ENCODE measurements at places on chromosomes 5 and 9. TPM values are rescaled to one million over a fixed set of nuclear protein-coding genes. Genes with fewer than 3 reads are reported as not detected.

DMRT3 gene
- not detected for total RNA-seq

DDX4 gene
- not detected for total RNA-seq

- no peak for DNase-seq
Measured at GRCh38 chr9:105969636-105970035, 275.3 kb downstream of the TMEM38B start.

DNA sequence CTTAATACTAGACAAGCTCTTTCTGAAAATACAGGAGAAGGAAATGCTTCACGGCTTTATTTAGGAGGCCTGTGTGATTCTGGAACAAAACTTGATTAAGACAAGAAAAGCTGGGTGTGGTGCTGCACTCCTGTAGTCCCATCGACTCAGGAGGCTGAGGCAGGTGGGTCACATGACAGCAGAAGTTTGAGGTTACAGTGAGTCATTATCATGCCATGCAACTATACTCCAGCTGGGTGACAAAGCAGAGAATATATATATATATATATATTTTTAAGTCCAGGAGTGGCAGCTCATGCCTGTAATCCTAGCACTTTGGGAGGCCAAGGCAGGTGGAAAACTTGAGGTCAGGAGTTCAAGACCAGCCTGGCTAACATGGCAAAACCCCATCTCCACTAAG lies 33.1 kb upstream of the SPIN1 start:
- peak; percentile 20 for DNase-seq

STK32A gene
- total RNA-seq = not detected

GRCh38 chr9:133522073-133522910 lies 2.5 kb downstream of the MYMK start:
- DNase-seq = no peak

C5 gene
- 4.0 TPM for total RNA-seq

- DNase-seq = peak; percentile 10
Measured at GRCh38 chr9:85425153-85425611, 316.6 kb downstream of the AGTPBP1 start.

DNA sequence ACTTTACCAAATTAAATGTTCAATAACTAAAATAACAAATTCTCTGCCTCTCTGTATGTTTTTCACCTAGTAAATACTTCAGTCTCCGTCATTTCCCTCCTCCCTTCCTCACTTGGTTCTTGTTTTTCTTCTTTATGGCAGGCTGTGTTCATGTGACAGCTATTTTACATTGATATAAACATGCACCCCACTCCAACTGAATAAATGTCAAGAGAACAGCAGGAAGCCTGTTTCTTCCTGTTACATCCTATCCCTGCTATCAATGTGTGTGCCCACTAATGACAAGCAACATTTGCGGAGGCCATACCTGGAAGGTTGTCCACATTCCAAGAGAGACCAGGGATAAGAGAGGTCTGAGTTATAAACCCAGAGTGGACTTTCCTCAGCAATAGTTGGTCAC lies 145.2 kb upstream of the MAST4 start:
- no peak for DNase-seq

DNA sequence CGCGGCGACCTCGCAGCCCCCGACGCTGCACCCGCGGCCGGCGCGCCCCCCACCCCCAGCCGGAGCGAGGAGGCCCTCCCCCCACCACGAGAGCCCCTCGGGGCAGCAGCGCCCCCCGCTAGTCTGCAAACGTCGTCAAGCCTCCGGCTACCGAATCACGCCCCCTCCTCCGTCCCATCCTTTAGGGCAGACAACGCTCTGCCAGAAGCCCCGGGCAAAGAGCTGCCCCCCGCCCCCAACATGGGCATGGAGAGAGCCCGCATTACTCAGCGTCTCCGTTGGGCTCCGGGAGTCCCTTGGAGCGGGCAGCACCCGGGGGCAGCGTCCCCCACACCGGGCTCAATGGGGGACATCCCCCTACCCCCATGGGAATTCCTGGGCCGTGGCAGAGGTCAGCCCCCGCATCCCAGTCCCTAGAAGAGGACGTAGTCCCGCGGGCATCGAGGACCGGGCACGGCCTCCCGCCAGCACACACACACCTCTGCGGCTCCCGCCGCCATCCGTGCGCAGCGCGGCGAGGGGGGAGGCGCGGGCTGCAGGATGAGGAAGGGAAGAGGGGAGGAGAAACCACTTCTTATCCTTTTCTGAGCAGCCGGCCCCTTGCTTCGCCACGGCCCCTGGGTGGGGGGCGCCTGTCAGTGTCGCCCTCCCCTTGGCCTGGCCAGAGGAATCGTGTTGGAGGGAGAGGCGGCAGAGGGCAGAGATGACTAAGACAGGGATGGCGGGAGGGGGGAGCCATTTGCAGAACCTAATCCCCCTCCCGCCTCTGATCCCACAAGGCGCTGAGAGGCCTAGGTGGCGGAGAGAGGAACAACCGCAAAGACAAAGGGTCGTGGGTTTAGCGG lies 750 bp downstream of the DNM1 start:
- peak; percentile 21 for DNase-seq

BARHL1 gene
- total RNA-seq = not detected

DNA sequence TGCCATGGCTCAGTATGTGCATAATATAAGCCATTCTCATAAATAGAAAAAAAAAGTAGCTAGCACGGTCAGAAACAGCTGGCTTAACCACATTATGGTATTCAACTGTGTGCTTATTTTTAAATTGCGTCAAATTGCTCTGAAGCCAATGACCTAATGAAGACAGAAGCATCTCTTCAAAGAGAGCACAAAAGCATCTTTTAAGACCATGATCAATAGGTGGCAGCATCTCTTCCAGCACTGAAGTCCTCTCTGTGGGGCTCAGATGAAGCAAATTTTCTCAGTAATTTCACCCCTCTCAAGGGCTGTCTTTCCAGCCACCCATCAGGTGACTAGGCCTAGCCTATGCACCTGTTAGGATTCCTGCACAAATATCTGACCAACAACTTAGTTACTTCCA lies 251.4 kb downstream of the GLIS3 start:
- peak; percentile 84 for DNase-seq

GRCh38 chr5:102796498-102796897 lies 41.4 kb downstream of the PAM start:
- DNase-seq = no peak

DNA sequence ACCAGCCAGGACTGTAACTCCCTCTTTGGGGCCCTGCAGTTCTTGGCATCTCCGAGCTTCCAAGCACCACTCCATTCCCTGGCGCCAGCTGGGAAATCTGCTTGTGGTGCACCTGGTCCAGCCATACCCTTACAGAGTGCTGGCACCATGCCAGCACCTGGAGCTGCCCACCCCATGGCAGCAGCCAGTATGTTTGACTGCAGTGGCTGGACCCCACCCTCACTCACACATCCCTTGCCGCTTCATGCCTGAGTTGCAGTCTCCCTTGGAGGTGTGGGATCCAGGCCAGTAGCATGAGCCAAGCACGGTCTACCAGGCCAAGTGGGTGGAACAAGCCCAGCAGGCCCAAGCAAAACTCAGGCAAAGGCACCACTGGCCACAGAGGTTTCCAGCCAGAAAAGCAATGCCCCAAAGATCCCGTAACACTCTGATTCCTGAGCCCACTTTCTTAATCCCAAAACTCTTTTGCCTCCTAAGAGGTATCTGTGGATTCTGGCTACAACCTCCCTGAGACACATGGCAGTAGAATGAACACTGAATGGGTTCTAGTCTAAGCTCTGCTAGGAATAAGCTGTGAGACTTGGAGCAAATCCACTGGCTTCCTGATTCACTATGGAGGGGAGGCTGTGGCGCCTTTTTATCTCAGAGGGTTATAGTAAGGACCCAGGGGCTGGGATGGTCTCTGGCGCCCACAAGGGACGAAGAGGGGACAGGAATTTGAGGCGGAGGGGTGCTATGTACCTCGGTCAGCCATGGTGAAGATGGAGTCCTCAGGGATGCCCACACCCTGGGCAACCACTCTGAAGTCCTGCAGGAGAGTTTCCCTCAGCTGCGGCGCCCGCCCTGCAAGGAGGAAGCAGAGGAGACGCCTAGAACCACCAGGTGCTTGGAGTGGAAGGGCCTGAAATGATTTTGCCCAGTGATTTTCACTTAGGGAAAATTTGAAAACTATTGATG lies 5.6 kb downstream of the AMBP start:
- no peak for DNase-seq

DNA sequence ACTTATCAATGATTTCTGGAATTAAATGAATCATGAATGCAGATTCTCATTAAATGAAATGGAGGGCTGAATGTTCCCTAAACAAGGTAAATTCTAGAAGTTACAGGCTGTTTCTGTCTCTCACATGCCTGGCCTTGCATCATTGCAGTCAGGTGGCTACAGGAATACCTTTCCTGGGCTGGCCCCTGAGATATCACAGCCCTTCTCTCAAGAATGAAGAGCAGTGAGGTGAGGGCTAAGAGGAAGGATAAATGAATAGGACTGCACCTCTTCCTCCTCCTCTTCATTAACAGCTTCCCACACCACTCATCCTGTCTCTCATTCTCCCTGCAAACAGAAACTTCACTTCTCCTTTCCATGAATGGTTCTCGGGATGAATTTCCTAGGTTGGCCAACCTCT lies 22.5 kb downstream of the ARHGEF28 start:
- no peak for DNase-seq

OTP gene
- total RNA-seq = not detected

DNA sequence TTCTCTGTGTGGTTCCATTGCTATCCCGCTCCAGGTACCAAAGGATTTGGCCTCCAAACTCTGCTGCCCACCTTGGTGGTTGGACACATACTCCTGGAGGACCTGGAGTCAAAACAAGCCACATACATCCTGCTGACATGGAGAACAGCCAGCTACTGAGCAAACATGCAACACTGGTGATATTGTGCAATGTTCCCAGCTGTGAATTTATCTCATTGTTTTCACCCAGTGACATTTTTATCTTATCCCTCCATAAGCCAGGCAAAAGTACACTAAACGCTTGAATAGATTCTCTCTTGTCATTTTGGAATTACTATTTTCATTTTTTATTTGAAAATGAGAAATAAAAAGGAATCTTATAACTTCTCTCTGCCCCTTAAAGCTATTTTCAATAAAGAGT lies 11.1 kb upstream of the CTSL start:
- peak; percentile 93 for DNase-seq

DNA sequence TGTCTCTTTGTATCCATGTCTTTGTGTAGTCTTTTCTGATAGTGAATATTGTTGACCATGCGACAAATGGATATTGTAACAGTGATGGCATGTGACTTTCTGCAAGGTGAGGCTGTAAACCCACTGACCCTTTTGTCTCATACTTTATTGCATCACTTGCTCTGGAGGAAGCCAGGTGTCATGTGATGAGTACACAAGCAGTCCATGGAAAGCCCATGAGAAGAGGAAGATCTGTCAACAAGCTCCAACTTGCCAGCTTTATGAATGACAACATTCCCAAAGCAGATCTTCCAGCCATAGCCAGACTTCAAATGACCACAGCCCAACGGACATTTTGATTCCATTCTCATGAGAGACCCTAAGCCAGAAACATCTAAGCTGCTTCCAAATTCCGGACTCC lies 450.1 kb upstream of the ACTBL2 start:
- no peak for DNase-seq

TMEM174 gene
- not detected for total RNA-seq

RANBP17 gene
- 4.6 TPM for total RNA-seq

DNA sequence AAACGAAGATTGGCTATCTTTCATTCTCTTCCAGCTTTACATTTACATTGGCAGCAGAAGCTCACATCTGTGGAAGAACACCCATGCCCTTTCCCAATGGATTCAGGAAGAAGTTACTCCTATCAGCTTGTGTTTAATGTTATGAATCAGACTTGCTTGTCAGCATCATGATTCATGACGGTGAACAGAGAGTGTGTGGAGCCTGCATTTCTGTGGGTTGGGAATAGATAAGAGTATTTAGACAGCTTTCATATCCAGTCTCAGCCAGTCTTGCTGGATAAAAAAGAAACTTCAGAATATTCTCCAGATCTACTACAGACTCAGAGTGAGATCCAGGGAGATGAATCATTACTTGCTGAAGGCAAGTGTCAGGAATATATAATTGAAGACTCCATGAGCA lies 812.9 kb upstream of the ZNF608 start:
- DNase-seq = peak; percentile 95

LHX3 gene
- not detected for total RNA-seq

DNA sequence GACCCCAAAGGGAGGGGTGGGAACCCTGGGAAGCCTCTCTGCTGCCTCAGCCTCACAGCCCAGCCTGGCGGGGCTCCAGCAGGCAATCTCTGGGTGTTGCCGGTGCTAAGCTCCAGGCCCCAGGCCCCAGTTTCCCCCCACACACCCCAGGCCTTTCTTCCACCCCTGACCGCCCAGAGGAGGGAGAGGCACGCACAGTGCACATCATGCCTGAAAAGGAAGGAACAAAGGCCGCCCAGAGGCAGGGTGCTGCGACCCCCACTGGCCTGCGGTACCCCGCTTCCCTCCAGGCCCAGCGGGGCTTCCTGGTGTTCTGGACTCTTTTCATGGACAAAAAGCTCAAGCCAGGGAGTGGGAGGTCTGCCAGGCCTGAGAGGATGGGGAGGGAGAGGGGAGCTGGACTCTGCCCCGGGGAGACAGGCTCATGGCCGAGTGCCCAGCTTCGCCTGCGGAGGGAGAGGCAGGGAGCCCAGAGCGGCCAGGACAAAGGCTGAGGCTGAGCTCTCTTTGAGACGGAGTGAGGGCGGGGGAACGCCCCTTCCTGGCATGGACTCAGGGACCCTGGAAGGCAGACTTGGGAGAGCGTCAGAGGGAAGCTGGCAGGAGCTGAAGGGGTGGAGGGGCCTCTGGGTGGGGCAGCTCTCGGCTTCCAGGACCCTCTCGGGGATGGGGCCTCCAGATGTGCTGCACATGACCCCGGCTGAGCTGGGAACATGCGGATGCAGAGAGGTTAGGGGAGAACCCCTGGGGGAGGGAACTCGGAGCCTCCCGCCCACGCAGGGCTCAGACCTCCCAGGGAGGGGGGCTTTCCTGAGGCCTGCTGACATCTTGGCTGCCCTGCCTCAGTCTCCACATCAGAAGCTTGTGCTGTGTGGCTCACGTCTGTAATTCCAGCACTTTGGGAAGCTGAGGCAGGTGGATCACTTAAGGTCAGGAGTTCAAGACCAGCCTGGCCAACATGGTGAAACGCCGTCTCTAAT lies 1.8 kb upstream of the ENTPD2 start:
- no peak for DNase-seq

- DNase-seq = peak; percentile 83
Measured at GRCh38 chr9:70412832-70413463, 1.5 kb downstream of the KLF9 start.

DNA sequence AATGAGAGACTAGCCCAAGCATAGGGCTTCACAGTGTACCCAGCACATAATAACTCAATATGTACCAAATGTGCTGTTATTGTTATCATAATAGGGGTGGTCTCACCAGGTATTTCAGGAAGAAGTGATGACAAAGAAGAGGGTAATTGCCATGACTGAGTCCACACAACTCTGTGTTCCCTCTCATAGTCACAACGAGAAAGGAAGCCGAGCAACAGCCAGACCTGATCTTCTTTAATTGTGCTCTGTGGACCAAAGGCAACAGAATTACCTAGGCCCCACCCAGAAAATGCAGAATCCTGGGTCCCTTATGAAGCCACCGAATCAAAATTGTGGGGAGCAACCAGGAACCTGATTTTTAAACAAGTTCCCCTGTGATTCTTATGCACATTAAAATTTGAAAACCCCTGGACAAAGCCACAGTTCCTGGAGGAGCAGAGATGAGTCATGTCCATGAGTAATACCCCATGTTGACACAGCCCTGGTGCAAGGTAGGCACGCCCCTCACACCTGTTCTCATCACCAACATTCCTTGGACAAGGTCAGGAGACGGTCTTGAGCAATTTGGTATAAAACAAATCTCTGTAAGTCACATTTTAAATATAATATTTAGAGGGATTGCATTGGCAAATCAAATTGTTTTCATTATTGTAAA lies 5.2 kb downstream of the FGF1 start:
- peak; percentile 95 for DNase-seq

All from LHCN-M2 (cell line).